ENCODE measurements at places on chromosomes 13 and 19. TPM values are rescaled to one million over a fixed set of nuclear protein-coding genes. Genes with fewer than 3 reads are reported as not detected.

DNA sequence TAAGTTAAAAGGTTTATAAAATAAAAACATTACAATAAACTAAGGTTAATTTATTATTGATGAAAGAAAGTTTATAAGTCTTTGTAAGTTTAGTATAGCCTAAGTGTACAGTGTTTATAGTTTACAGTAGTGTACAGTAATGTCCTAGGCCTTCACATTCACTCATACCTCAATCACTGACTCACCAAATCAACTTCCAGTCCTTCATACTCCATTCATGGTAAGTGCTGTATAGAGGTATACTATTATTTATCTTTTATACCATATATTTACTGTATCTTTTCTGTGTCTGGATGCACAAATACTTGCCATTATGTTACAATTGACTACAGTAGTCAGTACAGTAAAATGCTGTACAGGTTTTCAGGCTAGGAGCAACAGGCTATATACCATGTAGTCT lies 490.0 kb downstream of the GPC6 start:
- DNase-seq: no peak

DNA sequence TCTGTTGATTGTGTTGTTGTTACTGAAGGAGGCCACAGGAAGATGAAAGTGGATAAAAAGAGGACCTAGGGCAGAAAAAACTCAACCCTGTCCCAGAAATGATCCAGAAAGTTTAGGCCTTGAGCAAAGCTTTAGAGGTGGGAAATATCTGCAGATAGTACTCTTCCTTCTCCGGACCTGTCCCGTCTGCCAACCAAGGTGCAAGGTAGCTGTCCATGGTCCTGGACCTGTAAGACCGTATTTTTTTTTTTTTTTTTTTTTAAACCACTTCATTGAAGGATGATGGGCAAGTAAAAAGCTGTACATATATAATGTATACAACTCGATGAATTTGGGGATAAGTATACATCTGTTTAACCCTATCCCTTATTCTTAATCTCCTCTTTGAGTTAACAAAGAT lies 225.9 kb downstream of the OLFM4 start:
- peak; percentile 57 for DNase-seq

DNA sequence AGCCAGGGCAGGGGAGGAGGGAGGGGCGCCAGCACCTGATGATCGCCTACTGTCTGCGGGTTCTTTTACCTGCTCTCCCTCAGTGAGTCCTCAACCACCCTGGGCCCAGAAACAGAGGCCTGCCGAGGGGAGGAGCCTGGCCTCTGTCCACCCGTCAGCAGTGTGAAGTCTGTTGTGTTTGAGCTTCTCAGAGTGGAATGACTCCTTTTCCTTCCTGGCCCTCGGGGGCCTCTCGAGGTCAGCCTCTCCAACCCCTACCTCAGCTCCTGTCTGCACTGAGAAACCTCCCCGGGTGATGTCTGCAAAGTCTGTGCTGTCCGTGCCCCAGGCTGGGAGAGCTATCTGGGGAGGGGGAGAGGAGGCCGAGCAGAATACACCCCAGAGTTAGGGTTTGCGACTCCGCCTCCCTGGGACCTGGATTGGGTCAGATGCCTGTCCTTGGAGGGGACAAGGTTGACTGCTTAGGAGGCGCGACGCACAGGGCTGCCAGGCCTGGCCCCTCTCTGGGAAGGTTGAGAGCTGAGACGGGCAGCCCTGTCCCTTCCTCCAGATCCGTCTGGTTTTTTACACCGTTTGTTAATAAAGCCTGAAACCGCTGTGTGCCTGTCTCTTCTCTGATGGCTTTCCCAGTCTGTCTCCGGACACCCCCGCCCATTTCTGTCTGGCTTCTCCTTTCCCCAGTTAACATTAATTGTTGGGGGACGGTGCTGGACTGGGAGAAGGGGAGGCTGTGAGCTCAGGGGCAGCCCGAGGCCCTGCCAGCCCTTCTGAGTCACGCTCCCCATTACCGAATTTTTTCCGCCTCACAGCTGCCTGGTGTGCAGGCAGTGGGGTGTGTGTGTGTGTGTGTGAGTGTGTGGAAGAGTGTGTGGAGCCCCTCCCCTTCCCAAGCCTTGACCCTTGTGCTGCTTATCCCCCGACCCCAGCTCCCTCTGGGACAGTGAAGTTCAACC lies 989 bp upstream of the SSC5D start:
- DNase-seq: peak; percentile 90

- peak; percentile 41 for DNase-seq
Observed at GRCh38 chr19:9945319-9945966, 9.1 kb upstream of the OLFM2 start.

Gene CEACAM7
- total RNA-seq: 1.3 TPM

Gene CLIP3
- 7.5 TPM for total RNA-seq

- no peak for DNase-seq
Observed at GRCh38 chr19:56811480-56811879, 29.0 kb downstream of the PEG3 start.

- DNase-seq: no peak
Observed at GRCh38 chr13:91572944-91573598, 174.7 kb downstream of the GPC5 start.

Gene B3GNT3
- total RNA-seq: 60.4 TPM

Gene C19orf18
- total RNA-seq: not detected

DNA sequence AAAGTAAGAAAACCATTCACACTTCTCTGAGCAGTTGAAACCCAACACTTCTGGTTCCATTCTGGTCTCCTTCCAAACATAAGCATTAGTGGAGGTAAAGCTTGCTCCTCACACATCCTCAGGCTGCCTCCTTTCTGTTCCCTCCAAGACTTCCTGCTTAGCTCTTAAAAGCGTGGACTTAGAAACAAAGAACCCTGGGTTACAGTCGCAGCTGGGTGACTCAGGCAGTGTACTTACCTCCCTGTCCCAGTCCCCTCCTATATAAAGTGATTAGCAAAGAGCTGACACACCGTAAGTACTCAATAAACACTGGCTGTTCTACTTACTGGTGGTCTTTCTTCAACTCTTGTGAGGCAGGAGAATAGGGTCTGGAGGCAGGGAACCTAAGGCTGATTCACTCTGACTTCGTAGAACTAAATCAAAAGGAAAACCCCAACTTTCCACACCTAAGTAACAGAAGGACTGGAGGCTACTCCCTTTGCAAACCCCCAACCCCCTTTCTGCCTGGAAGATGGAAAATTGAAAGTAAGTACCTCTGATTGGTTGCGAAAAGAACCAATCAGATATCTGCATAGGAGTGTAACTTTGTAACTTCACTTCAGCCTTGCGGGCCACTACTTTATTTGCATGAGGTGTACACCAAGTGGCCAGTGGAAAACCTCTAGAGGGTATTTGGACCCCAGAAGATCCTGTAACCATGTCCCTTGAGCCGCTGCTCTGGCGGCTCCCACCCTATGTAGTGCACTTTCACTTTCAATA lies 165.4 kb downstream of the SUCLA2 start:
- DNase-seq: no peak

DNA sequence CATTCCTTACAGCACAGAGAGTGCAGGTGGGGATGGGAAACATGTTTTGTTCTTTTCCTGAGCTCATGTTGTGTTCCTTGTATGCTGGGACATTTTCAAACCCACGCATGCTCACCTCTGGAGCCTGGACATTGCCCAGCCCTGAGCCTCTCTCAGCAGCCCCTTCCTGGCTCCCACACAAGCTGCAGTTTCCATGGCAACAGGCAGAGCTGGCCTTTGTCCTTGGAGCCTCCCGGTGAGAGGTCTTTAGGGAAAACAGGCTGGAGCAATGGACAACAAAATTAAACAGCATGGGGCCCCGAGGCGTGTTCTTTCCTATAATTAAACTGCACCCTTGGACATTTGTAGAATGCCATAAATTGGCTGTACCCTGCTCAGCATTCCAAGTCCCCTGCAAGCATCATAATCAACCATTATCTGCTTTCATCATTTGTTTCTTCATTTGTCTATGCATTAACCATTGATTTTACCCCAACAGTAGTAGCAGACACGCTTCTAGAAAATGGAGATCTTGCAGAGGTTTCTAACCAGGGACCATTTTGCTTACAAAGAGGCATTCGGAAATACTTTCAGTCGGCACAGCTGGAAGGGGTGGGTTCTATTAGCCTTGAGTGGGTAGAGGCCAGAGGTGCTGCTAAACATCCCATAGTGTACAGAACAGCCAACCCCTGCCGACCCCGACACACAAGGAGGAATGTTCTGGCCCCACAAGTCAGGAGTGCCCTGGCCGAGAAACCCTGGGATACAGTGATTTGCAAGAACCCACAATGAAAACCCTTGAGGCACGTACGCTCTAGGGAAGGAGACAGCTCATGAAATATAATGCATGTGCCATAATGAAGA lies 133.4 kb upstream of the PEG3 start:
- no peak for DNase-seq

GRCh38 chr13:37338726-37339385 lies 233.4 kb upstream of the CSNK1A1L start:
- DNase-seq: no peak

- DNase-seq: no peak
Observed at GRCh38 chr19:29815231-29815630, 3.4 kb downstream of the CCNE1 start.

Gene S1PR4
- total RNA-seq: 4.6 TPM

- peak; percentile 64 for DNase-seq
Observed at GRCh38 chr19:16571822-16572331, 338 bp downstream of the SLC35E1 start.

Gene MYO16
- total RNA-seq: under 0.01 TPM

- DNase-seq: no peak
Observed at GRCh38 chr19:33271246-33272021, 30.9 kb downstream of the CEBPA start.

DNA sequence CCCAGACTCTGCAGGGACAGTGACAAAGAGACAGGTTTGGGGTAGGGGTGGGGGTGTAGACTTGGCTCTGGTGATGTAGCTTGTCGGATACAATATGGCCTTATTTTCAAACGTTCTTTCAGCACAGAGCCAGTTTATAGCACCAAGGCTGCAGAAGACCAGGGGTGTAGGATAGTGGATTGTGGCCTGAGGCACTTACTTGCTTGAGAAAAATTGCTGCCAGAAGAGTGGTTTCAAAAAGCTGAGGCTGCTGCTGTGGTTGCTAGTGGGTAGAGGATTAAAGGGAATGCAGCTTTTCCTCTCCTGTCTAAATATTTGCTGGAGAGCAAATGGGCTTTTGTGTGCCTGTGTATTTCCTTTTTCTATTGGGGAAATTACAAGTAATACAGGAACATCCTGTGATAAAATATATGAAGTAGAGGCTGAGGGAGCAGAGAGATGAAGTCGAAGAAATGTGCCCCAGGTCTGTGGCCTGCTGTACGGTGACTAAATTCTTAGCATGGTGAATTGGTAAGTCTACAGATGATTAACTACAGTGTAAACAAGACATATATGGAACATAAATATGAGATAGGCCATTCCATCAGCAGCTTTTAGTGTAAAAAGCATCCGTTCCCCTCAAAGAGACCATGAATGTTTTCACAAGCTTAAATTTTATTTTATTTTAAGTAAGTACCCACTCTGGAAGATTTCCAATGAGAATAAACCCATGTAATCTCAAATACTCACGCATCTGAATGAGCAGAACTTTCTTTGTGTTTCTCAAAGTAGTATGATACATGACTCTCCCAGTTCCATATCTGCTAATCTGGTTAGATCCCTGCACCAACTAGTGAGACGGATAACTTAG lies 112.9 kb downstream of the LRCH1 start:
- peak; percentile 60 for DNase-seq

Gene GPR12
- 0.18 TPM for total RNA-seq

DNA sequence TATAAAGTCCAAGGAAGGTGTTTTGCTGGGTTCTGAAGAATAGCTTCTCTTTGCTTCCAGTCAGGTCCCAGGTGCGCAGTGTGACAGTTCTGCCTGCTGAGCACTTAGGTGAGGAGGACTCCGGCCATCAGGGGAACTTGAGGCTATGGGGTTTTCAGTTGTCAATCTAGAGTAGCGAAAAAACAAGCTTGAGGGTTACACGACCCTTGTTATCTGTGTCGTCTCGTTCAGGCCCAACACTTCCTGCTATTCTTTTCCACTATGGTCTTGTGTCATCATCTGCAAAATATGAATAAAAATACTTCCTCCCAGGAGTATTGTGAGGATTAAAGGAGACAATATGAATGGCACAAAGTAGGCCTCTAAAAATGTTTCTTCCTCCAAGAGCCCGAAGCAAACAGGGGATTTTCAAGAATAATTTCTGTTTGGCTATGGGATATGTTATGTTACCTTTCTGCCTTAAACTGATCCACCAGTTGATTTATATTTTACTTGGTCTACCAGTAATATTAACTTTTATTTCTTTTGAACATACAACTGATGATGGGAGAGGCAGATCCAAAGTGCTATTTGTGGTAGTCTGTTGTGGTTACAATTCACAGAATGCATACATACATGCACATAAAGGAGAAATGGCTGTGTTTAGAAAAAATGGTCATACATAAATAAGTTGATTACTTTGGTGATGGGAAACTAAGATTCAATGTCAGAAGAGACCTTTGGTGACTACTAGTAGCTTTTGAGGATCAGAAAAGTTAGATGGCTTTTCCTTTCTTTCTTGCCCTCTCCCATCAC lies 40.5 kb upstream of the RCBTB2 start:
- no peak for DNase-seq

DNA sequence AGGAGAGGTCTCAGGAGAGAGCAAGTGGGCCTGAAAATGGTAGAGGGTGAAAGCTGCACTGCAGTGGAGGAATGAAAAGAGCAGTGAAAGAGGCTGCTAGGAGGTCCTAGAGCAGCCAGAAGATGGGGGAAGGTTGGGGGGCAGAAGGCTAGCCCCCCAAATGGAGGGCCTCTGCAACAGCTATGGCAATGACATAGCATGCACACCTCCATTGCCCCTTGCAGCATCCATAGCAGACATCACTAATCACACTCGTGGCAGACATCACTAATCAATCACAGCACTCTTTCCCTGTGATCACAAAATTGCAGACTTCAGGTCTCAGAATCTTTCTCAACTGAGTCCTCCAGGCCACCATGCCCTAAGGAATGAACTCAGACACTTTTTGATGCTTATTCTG lies 21.9 kb downstream of the CCL25 start:
- DNase-seq: no peak

Gene CAMSAP3
- total RNA-seq: 43.8 TPM

GRCh38 chr19:41311072-41311471 lies 1.1 kb downstream of the CCDC97 start:
- DNase-seq: no peak

GRCh38 chr19:45049073-45049736 lies 10.4 kb downstream of the CLASRP start:
- peak; percentile 78 for DNase-seq

DNA sequence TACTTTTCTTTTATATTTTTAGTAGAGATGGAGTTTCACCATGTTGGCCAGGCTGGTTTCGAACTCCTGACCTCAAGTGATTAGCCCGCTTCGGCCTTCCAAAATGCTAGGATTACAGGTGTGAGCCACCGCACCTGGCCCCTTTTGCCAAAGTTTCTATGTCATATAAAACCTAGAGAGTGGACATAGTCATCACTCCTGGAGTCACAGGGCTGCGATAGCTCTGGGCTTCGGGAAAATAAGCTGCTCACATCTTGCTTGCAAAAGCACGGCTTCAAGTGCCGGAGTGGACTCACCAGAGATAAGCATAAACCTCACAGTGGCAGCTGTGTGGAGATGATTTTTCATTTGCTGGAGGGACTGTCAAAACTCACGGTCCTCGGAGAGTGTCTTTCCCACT lies 171.2 kb downstream of the TEX29 start:
- DNase-seq: no peak

GRCh38 chr19:42568006-42568405 lies 26.7 kb downstream of the CEACAM8 start:
- no peak for DNase-seq

GRCh38 chr13:110920038-110920437 lies 5.2 kb upstream of the ANKRD10 start:
- no peak for DNase-seq

Gene CILP2
- 0.73 TPM for total RNA-seq

Gene KLK15
- total RNA-seq: not detected

Gene MZT1
- total RNA-seq: 9.8 TPM
